ENCODE measurements at places on chromosomes 12 and 14. TPM values are rescaled to one million over a fixed set of nuclear protein-coding genes. Genes with fewer than 3 reads are reported as not detected.

Gene PRB2
- not detected for polyA plus RNA-seq

Gene CALCOCO1
- polyA plus RNA-seq, result 49.7 TPM

Gene RNU4-1
- not detected for polyA plus RNA-seq

Gene NPFF
- not detected for polyA plus RNA-seq

Gene ADAMTS20
- polyA plus RNA-seq, result not detected

Gene MFAP5
- polyA plus RNA-seq, result 3.5 TPM

Gene MYF5
- polyA plus RNA-seq, result not detected

Gene SERPINA12
- not detected for polyA plus RNA-seq

Gene NR4A1
- 6.3 TPM for polyA plus RNA-seq

Gene SNX6
- 19.1 TPM for polyA plus RNA-seq
